Mesendoderm (in vitro differentiated cells): ENCODE measurements at places on chromosomes 16 and 17.

GRCh38 chr17:29194669-29195068 lies 14.5 kb upstream of the MYO18A start:
- no peak for DNase-seq

DNA sequence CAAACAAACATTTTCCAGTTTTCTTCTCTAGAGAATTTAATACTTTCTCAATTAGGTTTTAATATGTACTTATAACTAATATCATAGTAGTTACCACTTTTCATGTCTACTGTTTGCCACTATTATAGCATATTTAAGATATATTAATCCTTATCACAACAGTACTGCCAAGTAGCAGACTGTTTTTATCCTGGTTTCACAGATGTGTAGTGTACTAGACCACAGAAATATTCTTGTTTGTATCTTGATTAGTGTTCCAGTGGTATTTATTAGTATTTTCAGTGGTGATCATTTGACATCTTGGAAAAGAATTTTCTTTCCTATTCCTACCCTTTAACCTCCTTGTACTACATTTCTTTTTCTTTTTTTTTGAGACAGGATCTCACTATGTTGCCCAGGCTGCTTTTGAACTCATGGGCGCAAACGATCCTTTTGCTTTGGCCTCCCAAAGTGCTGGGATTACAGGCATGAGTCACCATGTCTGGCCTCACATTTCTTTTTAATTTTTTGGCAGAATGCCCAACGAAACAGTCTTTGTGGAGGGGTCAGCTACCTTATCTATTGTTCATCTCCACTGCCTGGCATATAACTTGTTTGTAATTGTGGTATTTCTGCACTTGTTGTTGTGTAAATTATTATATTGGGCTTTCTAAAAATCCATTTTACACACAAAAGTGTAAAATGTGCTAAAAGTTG lies 27.2 kb downstream of the MAP2K4 start:
- no peak for DNase-seq

DNA sequence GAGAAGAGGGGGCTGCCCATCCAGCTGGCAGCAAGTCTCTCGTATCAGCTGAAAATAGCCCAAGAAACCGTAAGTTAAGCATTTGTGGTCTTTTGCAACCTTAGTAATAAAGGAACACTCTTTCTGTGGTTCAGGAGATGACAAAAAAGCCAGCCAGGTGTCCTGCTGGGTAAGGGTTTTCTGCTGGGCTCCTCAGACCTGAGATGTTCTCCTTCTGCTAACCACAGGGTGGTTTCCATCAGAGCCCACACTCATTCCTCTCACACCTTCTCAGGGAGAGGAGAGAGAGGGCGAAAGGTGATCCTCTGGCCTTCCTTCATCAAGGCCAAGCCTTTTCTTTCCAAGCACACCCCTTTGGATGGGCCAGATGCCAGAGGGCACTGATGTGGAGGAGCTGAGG lies 70.7 kb downstream of the TEX14 start:
- no peak for DNase-seq

DNA sequence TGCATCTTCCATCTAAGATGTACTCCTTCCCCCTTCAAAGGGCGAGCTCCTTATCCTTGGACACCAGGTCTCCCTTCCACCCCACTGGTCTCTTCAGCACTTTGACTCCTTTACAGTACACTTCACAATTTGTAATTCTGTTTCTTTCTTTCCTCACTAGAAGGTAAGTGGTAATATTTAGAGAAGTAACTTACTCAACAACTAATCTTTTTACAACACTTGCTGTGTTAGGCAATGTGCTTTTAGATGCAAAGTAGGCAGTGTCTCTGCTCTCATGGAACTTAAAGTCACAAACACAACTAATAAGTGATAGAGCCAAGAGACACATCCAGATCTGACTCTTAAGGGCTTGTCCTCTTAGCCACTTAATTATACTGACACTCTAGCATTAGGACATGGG lies 6.4 kb downstream of the SIAH1 start:
- DNase-seq = no peak

DNA sequence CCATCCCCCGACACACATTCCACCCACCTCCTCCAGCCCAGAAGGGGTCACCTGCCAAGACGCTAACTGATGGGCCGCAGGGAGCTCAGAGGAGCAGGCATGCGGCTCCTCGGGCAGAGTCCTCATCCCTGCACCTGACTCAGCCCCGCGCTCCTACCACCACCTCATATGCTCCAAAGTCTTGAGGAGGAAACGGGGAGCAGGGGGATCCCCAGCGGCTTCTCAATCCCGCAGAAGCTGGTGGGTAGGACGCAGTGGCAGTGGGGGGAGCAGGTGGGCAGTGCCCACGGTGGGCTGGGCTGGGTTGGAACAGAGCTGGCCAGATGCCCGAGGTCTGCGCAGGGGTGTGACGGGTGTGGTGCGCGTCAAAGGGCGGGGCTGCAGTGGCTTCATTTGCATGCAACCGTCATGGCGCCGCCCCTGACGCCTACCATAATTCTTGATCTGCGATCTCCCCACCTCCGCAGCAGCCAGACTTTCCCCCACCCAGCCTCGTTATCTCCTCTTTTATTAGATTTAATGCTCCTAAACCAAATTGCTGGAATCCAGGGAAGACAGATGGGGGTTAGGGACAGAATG lies 39.0 kb upstream of the EMP2 start:
- peak; percentile 60 for DNase-seq

DNA sequence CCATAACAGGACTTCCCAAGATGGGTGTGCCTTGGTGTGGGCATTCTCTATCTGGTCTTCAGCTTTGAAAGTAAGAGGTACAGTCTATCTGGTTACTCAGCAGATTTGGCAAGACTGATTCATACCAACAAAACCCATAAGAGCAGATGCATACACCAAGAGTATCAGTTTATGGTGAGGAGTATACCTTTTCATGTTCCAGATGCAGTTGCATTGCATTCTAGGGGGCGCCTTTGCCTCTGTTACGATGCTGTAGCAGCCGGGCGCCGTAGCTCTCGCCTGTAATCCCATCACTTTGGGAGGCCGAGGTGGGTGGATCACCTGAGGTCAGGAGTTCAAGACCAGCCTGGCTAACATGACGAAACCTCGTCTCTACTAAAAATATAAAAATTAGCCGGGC lies 31.1 kb upstream of the CARMIL2 start:
- peak; percentile 65 for DNase-seq

GRCh38 chr17:65290616-65291015 lies 153.4 kb downstream of the RGS9 start:
- no peak for DNase-seq

DNA sequence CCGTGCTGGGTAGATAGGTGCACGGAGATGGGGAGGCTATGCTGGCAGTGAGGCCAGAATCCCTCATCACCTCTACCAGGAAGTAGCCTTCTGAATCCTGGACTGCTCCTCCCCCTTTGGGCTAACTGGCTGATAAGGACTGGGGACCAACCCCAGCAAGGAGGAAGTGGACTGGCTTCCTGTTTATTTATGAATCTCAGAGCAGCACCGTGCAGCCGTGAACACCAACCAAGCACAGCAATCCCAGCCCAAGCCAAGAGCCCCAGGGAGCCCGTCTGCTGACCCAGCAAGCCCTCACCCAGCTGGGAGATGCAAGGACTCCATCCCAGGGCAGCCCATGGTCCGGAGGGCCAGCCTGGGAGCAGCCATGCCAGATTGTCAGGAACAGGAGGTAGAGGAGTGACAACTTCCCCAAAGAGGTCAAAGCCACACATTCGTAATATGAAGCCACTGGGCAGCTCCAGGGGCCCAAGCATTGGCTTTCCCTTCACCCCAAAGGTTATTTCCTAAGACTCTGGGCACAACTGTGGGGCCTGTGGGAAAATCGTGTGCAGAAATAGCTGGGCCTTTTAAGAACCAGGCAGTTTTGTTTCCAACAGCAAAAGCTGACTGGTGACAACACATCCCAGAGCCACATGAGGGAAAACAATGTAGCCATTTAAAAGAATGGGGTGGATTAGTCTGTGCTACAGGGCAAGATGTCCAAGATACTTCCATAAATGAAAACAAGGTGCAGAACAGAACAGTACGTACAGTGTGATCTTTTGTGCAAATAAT lies 23.9 kb downstream of the PHB1 start:
- no peak for DNase-seq

- DNase-seq = no peak
Observed at GRCh38 chr17:34257299-34257985, 2.4 kb downstream of the CCL2 start.

- DNase-seq = no peak
Observed at GRCh38 chr17:28812748-28813377, 29.7 kb downstream of the FAM222B start.

DNA sequence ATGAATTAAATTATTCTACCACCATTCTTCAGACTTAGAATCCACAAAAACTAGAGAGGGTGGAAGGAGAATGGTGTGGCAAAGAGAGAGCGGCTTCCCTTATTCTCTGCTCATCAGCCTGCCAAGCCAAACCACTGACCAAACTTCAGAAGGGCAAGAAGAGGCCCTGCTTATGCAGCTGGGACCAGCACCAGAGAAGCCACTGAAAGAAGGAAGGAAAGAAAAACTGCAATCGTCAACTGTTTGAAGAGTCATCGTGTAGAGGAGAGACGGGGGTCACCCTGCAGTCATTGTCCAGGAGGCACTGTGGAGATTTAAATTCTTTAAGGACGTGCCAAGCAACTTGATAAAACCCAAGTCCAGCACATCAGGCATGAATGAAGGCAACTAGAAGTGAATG lies 15.6 kb downstream of the PMP22 start:
- DNase-seq = no peak

- no peak for DNase-seq
Observed at GRCh38 chr16:27495191-27495590, 54.5 kb downstream of the GTF3C1 start.

GRCh38 chr16:19113577-19114358 lies at the start of gene ITPRIPL2:
TSS of gene ITPRIPL2 (plus strand) at chr16:19113964. CDS start at chr16:19114462, 498 bp downstream.
- peak; percentile 88 for DNase-seq

- no peak for DNase-seq
Observed at GRCh38 chr17:39676198-39676819, 8.1 kb downstream of the PNMT start.

GRCh38 chr17:29929006-29929532 lies 959 bp downstream of the SSH2 start:
- DNase-seq = peak; percentile 69

DNA sequence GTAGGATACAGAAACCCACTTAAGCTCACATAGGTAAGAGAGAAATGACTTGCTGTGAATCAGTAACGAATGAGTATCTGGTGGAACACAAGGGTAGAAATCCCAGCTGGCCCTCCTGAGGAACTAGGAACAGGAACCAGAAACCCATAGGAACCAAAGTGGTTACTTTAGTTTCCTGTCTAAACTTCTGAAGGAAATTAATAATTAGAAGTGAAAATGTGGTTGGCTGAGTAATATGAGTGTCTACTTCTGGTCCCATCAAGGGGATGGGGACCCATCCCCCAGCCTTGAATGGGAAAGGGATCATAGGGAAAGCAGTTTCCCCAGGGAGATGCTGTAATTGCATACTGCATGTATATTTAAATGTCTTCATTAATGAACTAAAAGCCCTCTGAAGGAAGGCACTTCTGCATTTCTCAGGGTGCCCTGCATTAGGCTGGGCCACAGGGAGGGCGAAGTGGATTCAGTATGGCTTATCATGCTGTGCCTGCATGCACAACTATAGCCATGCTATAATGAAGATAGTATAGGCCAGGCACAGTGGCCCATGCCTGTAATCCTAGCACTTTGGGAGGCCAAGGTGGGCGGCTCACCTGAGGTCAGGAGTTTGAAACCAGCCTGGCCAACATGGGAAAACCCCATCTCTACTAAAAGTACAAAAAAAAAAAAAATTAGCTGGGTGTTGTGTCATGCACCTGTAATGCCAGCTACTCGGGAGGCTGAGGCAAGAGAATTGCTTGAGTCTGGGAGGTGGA lies 45.6 kb downstream of the CYB5B start:
- DNase-seq = no peak

GRCh38 chr17:37090941-37091340 lies 142.2 kb downstream of the AATF start:
- no peak for DNase-seq

- DNase-seq = peak; percentile 75
Observed at GRCh38 chr17:79840269-79840988, 1.2 kb upstream of the CBX4 start.

DNA sequence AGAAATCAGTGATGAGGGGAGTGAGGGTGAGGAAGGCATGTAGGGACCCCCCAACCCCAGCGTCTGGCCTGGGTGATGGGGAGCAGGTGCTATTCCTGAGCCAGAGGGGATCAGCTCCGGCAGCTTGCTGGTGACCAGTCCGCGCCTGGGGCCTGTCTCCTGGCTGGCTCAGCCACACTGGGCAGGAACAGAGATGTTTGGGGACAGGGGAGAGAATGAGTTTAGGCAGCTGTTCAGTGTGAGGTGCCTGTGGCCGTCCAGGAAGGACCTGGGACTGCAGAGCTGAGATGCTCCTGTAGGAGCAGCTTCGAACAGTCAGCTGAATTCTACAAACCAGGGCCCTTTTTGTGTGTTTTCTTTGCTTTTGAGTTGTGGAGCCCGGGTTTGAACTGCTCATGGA lies 23.2 kb upstream of the SPNS2 start:
- no peak for DNase-seq

DNA sequence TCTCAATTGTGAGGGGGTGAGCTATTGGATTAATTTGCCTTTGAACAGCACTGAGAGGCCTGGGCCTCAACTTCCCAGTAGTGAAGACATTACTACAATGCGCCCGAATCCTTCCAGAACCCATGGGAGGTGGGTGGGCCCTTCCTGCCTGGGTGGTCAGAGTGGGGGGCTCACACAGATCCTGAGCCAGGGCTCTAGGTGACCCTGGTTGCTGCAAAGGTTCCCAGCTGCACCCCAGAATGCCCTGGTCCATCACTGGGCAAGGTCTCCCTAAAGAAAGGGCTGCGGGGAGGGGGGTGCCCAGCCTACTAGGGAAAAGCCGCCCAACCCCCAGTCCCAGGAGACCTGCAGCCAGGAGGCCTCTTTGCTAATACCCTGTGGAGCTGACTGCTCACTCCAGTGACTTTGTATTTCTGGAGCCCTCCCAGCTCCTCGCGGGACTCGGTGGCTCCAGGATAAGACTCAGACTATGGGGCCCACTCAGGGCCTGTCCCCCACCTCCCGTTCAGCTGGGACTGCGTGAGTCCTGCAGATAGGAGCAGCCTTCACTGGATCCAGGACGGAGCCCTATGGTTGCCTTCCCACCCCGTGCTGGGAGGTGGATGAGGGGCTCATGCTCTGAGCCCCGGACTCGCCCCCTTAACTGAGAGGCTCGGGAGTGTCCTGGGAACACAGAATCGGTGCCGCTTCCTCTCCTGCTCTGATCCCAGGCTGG lies 40.2 kb downstream of the SLC7A5 start:
- DNase-seq = no peak
